EH (cell line): ENCODE measurements at places on chromosomes 2 and 18.
A peak's percentile ranks its signal among the peaks of the same experiment; 100 is the strongest.

DNA sequence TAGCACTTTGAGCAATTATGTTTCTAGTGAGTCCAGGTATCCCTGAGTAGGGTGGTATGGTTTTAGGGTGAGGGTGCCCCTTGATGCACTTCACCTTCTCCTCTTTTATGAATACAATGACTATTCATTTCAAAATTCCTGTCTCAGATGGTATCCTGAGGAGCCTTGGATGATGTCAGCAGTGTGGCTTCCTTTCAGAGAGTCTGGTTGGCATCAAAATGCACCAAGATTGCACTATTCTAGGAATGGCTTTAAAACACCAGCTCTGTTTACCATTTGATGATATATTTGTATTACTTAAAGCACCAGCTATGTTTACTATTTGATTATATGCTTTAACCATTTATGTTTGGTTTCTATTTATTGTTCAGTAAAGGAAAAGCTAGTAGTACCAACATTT lies 141.0 kb downstream of the FMNL2 start:
- DNase-seq, result no peak

- peak; percentile 49 for DNase-seq
Observed at GRCh38 chr2:27175330-27175729, 26.5 kb downstream of the TCF23 start.

GRCh38 chr2:20706217-20706616 lies 39.3 kb downstream of the GDF7 start:
- DNase-seq, result no peak

DNA sequence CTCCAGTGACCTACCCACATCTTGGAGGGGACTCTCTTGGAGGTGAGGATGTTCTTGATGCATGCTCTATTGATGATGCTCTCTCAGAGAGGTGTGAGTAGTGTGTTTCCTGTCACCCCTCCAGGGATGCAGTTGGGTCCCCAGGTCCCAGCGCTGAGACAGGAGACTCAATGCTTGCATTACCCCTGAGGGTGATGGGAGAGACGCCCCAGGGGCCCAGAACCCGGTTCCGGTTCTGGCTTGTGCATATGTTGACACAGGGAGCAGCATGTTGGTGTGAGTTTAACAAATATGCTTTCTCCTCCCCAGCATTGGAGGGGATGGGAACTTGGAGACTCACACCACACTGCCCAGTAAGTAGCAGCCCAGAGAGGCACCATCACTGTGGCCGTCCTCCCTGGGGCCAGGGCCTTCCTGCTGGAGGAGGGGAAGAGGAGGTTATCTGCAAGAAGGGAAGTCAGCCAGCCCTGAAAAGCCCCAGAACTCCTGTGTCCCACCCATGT lies 124.5 kb downstream of the PLB1 start:
- DNase-seq, result no peak

GRCh38 chr2:196409376-196409775 lies 230.1 kb upstream of the CCDC150 start:
- DNase-seq, result peak; percentile 7

DNA sequence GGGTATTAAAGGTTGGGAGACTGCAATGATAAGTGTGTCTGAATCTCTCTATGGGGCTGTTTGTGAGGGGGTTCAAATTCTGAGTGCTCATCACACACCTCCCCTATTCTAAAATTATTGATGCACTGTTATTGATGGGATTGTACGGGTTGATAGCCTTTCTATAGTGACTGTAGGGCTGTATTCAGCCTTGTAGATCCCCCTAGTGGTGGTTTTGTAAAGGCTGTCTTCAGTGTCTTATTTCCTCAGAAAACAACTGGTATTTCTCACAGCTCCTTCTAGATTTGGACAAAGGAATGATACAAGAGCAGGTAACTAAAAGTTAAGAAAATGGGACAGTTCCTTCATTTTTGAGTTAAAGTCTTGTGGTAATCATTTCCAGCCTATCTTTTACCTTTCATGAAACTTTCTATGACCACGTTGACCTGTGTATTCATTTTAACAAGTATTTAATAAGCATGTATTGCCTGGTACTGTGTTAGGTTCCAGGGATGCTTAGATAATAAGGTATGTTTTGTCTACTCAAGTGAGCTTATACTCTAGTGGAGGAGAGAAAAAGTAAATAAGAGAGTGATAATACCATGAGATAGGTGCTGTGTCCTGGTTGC lies 21.2 kb downstream of the SMAD4 start:
- DNase-seq, result peak; percentile 57

GRCh38 chr2:123366239-123366837 lies 658.7 kb upstream of the CNTNAP5 start:
- no peak for DNase-seq

GRCh38 chr2:62309465-62310091 lies 113.7 kb downstream of the B3GNT2 start:
- DNase-seq, result peak; percentile 13

DNA sequence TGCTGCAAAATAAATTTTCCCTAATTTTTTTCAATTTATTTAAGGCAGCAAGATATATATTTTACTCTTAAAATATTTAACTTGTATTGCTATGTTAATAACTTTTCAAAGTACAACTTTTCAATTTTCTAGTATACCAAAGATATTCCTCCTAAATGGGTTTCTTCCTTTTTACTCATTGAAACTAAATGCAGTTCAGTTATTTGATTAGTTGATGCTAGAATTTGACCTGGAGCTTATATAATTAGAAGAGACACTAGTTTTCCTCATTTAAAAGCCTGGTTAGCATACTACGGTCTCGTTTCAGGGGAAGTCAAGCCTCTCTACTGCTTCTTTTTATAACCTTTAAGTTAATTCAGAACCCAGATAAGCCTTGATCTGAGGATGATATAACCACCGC lies at the start of gene ARHGEF33:
TSS of gene ARHGEF33 (plus strand) at position 301 of the 400 bp plus-strand sequence. CDS start 29,573 bp downstream, outside the sequence.
- DNase-seq, result no peak

DNA sequence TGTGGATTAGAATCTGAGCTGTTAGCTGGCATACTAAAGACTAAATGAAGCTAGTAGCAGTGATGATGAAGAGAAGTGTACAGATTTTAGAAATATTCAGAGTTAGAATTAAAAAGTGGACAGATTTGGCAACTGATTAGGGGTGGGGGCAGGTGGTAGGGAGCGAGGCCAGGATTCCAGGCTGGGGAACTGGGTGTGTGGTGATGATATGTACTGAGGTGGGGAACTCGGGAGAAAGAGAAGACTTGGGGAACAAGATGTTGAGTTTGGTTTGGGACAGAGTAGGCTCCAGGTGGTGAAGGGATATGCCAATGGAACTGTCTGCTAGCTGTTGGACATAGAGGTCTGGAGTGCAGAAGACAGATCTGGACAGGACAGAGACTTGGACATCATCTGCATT lies 9.2 kb upstream of the CYP26B1 start:
- DNase-seq, result no peak

- DNase-seq, result no peak
Observed at GRCh38 chr2:173216668-173217067, 138.0 kb upstream of the CDCA7 start.

- DNase-seq, result no peak
Observed at GRCh38 chr2:71704688-71705087, 251.3 kb downstream of the DYSF start.

GRCh38 chr2:37599688-37600525 lies 71.5 kb downstream of the CDC42EP3 start:
- no peak for DNase-seq

- no peak for DNase-seq
Observed at GRCh38 chr2:231203087-231203486, 4.7 kb downstream of the ARMC9 start.

- DNase-seq, result no peak
Observed at GRCh38 chr2:66001538-66001937, 433.4 kb upstream of the MEIS1 start.

- DNase-seq, result no peak
Observed at GRCh38 chr2:76461431-76461830, 750.7 kb upstream of the GCFC2 start.
